ENCODE measurements at places on chromosomes 4 and X.

DNA sequence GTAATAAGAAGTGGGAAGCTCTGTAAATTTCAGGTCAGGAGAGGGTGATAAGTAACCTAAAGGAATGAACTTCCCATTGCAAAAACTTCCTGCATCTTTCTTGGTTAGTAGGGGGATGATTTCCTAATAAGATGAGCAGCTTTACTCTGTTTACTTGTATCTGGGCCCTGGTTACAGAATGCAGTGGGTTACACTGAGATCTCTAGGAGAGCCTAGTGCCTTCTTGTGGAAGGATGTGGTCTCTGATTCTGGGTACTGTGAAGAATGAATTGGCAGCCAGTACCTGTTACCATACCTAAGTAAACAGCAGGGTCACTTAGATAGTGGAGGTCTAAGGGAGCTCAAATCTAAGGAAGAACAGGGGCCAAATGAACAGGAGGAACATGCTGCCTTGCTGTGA lies 320.6 kb downstream of the ARHGAP10 start:
- no peak for DNase-seq

DNA sequence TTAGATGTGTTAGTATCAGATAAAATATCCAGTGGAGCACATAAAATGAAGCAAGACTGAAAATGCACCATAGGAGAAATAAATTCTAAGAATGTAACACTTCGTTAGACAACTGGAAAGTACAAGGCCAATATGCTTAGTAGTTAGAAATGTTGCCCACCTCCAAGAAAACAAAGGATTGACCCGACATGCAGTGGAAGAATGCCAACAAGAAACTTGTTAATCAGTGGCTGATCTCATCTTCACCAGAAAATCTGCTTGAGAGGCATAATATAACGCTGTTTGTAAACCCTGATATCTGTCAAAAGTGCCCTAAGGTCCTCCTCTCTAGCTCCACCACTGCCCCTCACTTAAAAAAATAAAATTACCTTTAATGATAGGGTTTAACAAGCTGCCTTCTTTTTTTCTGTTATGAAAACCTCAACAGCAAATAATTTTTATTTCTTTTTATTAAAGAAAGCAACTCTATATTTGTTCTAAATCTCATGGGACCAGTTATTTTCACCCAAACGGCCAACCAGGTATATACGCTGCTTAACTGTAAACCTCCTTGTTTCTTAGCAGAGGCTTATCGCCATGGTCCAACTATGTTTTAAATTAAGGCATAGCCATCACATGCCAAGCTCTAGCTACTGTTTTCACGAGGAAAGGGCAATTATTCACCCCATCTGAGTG lies 1.8 kb downstream of the RASGEF1B start:
- no peak for DNase-seq

DNA sequence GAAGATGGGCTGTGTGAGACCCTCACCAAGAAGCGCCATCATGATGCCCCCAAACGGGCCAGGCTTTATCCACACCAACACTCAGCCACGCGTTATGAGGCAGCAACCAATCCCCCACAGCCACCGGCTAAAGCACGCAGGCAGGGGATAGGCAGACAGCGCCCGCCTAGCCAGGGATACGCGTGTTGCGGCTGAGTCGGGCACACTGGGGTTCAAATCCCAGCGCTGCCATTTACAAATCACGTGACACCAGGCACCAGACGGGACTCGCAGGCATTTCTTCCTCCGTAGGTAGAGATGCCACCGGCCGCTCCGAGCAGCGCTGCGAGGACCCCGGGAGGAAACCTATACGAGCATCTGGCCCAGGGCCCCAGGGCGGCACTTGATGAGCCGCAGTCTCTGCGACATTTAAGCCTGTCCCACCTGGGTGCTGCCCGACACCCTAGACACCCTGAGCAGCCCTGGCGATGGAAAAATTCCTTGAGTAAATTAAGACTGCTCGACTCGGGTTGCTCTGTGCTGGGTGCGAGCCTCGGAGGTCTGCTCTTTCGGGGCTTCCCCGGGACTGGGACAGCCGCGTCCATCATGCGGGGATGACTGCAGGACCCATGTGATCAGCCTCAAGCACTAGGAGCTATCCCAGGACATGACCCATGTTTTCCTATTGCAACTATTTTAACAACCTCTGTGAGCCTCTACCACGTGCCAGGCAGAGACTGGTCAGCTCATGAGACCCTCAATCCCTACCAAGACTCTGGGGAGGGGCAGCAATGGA lies 6.3 kb downstream of the ABLIM2 start:
- DNase-seq, result no peak

- no peak for DNase-seq
Measured at GRCh38 chrX:70219938-70220764, 14.3 kb upstream of the AWAT1 start.

DNA sequence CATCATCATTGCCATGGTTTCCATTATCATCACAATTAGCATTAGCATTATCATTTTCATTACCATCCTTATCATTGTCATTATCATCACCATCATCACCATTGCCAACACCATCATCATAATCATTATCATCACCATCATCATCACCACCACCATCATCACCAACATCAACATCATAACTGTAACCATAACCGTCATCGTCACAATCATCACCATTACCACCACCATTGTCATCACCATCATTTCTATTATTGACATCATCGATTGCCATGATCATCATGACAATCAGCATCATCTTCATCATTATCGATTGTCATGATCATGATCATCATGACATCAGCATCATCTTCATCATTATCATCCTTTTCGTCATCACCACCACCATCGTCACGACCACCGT lies 88.9 kb upstream of the MSX1 start:
- DNase-seq, result no peak

DNA sequence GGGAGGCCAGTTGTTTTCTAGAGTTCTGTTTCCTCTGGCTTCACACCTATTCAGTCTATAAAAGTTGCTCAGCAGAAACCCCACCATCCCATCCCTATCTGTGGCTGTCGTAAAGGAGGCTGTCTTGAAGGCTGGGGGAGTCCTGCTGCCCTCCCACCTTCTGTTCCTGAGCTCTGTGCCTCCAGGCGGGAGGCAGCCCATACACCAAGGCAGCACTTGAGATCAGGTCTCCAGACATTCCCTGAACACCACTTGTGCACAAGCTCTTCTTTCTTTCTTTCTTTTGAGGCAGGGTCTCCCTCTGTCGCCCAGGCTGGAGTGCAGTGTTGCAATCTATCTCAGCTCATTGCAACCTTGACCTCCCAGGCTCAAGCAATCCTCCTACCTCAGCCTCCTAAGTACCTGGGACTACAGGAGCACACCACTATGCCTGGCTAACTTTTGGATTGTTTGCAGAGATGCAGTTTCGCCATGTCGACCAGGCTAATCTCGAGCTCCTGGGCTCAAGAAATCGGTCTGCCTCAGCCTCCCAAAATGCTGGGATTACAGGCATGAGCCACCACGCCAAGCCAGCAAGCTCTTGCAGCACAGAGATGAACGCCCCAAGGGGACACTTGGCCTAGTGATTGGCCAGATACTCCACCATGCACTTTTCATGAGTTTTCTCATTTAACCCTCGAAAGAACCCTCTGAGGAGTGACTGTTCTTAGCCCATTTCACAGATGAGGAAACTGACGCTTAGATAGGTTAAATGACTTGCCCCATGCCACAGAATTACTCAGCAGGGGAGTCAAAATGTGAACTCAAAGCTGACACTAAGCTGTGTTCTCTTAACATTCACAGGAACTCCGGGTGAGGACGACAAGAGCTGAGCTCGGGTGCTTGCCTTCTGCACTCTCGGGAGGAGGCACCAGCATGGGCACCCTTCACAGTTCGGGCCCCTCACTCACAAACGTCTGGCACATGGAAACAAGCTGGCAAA lies 55.8 kb upstream of the ENPP6 start:
- DNase-seq, result no peak

GRCh38 chr4:81196126-81196650 lies 18.8 kb downstream of the PRKG2 start:
- no peak for DNase-seq

DNA sequence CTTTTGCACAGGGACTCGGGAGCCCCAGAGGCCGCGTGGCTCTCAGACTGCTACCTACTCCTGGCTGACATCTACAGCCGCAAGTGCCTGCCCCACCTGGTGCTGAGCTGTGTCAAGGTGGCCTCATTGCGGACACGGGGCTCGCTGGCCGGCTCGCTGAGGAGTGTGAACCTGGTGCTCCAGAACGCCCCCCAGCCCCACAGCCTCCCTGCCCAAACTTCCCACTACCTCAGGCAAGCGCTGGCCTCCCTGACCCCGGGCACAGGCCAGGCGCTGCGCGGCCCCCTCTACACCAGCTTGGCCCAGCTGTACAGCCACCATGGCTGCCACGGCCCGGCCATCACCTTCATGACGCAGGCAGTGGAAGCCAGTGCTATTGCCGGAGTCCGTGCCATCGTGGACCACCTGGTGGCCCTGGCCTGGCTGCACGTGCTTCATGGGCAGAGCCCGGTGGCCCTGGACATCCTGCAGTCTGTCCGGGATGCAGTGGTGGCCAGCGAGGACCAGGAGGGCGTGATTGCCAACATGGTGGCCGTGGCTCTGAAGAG lies 28.8 kb downstream of the SH3TC1 start:
- DNase-seq, result no peak

GRCh38 chr4:139816856-139817255 lies 151.2 kb downstream of the MGST2 start:
- no peak for DNase-seq

- DNase-seq, result no peak
Measured at GRCh38 chr4:67973608-67974007, 10.3 kb upstream of the TMPRSS11A start.

GRCh38 chr4:2393353-2394270 lies 24.8 kb downstream of the ZFYVE28 start:
- no peak for DNase-seq

DNA sequence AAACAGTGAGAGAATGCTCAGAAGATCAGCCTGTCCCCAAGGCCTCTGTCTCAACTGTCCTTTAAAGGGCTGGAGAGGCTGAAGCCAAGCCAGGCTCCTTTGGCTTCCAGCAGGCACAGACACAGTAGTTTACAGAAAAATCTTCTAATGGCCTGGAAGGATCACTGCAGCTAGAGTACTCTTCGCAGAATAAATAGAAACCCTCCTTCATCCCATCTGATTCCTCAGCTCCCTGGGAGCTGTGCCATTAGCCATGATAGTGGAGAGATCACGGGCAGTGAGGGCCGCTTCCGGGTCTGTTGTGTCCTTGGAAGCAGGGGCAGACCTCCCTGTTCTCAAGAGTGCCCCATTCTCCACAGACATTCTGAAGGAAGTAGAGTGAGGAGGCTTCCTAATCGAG lies 63.1 kb downstream of the CCNI start:
- DNase-seq, result no peak

DNA sequence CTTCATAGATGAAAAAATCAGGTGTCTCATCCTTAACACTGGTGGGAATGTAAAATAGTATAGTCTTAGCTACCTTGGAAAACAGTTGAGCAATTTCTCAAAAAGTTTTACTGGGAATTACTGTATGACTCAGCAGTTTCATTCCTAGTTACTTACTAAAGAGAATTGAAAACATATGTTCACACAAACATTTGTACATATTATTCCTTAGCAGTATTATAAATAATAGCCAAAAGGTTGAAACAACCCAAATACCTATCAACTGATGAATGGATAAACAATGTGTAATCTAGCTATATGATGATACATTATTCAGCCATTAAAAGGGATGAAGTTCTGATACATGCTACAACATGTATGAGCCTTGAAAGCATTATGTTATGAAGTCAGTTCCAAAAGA lies 41.7 kb downstream of the RBM46 start:
- DNase-seq, result no peak

GRCh38 chrX:132833373-132833772 lies 125.1 kb downstream of the HS6ST2 start:
- no peak for DNase-seq

- DNase-seq, result no peak
Measured at GRCh38 chr4:152408514-152409327, 127.2 kb downstream of the FBXW7 start.

DNA sequence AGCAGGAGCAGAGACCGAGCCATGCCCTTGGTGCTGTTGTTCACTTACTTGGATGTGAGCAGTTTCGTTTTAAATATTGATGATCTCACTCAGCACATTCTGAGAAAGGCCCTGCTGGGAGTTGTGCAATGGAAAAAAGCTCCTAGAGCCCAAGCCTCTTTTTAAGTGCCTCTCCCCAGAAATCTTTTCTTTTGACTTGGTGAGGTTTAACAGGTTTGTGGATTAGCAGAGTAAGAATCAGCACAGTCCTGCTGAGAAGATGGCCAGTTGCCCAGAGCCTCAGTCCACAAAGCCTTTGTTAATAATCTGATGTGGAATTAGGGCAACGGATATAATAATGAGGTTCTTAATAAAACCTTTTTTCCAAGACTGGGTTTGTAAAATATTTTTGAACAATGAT lies 157.5 kb upstream of the ATP6AP2 start:
- no peak for DNase-seq

DNA sequence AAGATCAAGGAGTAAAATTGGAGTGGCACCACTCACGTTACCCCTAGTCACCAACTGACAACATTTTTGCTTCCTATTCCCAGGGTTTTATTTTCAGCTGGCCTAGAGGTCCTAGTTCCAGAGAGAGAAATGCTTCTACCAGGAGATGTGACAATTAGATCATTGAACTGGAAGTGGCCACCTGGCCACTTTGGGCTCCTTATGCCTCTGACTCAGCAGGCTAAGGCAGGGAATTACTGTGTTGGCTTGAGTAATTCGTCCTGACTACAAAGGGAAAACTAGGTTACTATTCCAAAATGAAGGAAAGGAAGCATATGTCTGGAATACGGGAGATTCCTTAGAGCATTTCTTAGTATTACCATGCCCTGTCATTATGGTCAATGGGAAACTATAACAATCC lies 831.6 kb upstream of the NDST4 start:
- DNase-seq, result no peak

- no peak for DNase-seq
Measured at GRCh38 chrX:147899379-147900114, 12.2 kb upstream of the FMR1 start.

- no peak for DNase-seq
Measured at GRCh38 chr4:15515106-15515505, 45.4 kb downstream of the CC2D2A start.

- no peak for DNase-seq
Measured at GRCh38 chr4:153469031-153469430, 2.9 kb downstream of the TMEM131L start.
